ENCODE measurements at places on chromosomes 3 and 15. TPM values are rescaled to one million over a fixed set of nuclear protein-coding genes. Genes with fewer than 3 reads are reported as not detected.

Gene LRRC34
- 5.9 TPM for total RNA-seq

Gene KCNMB3
- 0.52 TPM for total RNA-seq

Gene CSPG5
- 1.1 TPM for total RNA-seq

Gene ISLR
- not detected for total RNA-seq

Gene WDR93
- not detected for total RNA-seq

Gene PLA2G4D
- not detected for total RNA-seq

Gene KLF15
- total RNA-seq = 0.14 TPM

Gene OXSR1
- total RNA-seq = 62.2 TPM

Data from activated T-helper 2 cell treated with anti-CD3 and anti-CD28 coated beads, Interferon-gamma antibody, Interleukin-2, Interleukin-4, amounts not matched to agents 10 μg/mL and 5 μg/mL and 100 μg/mL, durations not matched to agents 14 hours and 24 hours and 36 hours (primary cell).